Activated CD4-positive, alpha-beta T cell treated with anti-CD3 and anti-CD28 coated beads, Interleukin-2, amount 50 U/mL, for 4 hours (primary cell): ENCODE measurements at places on chromosomes 3 and 15.

GRCh38 chr3:72763751-72764440 lies 84.3 kb downstream of the SHQ1 start:
- DNase-seq = no peak

- no peak for DNase-seq
These were observed 90.9 kb upstream of the SEC13 start for GRCh38 chr3:10411598-10412332.

- DNase-seq = no peak
These were observed 120.8 kb downstream of the CLASP2 start for GRCh38 chr3:33597257-33597689.

DNA sequence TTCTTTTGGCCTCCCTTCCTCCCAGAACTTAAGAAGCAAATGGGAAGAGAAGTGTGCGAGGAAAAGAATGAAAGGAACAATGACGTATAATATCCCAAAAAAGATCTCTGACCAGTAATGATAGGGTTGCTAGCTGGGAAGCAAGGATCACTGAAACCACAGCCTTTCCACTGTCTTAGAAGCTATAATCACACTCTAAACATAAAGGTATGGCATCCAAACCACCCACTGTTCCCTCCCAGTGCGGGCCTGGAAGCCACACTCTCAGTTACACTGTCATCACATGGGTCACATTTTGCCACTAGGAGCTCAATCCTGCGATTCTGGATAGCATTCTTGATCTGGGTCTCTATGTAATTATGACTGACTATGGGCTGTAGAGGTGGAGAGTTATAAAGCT lies 131.6 kb upstream of the HACD2 start:
- DNase-seq = no peak

- DNase-seq = no peak
These were observed 47.0 kb upstream of the TRPM1 start for GRCh38 chr15:31148297-31149087.

DNA sequence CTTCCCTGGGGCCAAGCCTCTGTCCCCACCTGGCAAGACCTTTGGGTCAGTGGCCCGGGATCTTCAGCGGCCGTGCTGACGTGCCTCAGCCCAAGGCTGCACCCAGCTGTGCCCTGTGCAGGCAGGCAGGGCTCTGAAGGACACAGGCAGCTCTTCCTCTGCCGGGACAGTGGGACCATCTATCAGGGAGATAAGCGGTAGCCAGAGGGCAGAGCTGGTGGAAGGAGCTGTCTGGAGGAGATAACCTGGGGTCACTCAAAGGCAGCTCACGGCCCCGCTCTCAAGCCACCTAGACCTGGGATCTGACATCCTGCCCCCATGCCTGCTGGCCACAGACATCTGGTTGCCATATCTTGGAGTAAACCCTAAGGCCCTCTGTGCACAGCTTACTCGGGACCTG lies 27.3 kb downstream of the DUSP7 start:
- no peak for DNase-seq

DNA sequence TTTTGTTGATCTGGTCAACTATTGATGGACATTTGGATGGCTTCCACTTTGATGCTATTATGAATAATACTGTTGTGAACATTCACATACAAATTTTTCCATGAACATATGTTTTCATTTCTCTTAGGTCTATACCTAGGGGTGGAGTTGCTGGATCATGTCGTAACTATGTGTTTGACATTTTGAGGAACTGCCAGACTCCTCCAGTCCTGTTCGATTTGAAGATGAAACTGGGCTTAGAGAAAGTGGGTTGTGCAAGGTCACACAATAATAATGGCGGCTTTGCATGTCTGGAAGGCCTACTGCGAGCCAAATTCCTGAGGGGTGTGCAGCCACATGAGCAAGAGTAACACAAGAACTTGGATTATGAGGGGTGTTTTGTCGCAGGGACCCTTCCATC lies 2.6 kb downstream of the TSEN2 start:
- no peak for DNase-seq

- DNase-seq = no peak
These were observed 37.8 kb upstream of the ATP10A start for GRCh38 chr15:25900901-25901300.

- DNase-seq = no peak
These were observed 59.2 kb upstream of the TRAK1 start for GRCh38 chr3:42031808-42032480.

- no peak for DNase-seq
These were observed 15.5 kb upstream of the CHD2 start for GRCh38 chr15:92884436-92885223.

DNA sequence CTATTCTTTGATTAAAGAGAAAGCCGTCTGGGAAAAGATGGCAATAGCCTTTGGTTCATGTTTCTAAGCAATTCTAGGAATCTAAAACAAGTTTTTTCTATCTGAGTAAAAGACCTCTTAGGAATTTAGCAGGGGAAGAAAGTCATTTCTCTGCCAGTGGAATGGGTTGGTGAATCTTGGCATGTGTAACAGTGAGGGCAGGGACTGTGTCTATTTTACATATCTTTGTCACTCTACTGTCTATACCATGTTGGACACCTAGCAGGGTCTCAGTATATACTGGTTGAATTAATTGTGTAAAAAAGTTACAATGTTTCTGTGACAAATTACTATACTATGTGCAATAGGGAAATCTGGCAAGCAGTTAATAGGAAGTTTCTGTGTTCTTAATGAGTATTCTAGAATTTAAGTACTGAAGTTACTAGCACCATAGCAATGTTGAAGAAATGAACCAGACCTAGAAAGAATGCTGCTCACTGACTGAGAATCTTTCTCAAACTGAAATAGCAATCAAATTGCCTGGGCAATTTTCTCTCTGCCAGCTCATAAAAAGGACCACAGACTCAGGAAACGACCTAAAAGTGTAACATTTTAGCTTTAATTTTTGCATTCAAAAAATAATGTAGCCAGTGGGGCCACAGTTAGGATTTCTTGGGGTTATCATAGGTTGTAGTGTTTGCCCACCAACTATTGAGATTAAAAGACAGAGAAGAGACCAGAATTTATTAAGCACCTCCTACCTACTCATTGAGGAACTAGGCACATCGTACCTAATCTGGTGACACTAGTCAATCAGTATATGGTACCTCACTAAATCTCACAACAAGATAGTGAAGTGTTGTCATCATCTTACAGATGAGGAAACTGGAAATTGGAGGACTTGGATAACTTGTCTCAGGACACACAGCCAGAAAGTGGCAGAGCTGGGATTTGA lies 56.2 kb upstream of the LEKR1 start:
- DNase-seq = no peak
